ENCODE measurements at places on chromosomes 3 and 15.

DNA sequence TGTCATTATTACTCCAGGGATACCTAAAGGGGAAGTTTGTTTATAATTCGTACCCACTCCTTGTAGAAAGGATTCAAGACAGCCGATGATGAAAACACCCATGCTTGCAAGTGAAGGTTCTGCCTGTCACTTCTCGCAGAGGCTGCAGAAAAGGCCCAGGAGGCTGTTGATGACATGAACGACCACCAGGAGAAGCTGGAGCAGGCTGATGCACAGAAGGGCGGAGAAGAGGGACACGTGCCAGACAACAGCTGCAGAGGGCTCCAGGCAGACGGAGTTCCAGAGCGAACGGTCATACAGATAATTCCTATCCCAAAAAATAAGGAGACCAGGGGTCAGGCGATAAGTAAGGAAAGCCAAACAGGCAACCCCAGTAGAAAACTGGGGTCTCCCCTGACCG, 5.7 kb upstream of the DYNLT2B start:
- DNase-seq: no peak

DNA sequence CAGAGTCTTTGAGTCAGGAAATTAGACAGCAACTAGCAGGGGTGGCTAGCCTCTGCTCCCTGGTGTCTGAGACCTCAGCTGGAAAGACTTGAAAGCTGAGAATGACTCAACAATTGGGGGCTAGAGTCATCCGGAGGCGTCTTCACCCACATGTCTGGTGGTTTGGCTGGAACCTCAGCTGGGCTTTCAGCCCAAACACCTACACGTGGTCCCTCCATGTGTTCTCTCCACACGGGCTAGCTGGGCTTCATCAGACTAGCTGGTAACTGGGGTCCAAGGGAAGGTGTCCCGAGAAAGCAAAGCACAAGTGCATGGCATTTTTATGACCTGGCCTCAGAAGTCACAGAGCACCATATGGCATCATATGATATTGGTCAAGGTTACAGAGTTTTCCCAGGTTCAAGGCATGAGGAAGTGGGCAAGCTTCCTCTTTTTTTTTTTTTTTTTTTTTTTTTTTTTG, 19.9 kb upstream of the ABHD2 start:
- DNase-seq: no peak

GRCh38 chr15:57604507-57604906, 12.8 kb downstream of the MYZAP start:
- DNase-seq: no peak

DNA sequence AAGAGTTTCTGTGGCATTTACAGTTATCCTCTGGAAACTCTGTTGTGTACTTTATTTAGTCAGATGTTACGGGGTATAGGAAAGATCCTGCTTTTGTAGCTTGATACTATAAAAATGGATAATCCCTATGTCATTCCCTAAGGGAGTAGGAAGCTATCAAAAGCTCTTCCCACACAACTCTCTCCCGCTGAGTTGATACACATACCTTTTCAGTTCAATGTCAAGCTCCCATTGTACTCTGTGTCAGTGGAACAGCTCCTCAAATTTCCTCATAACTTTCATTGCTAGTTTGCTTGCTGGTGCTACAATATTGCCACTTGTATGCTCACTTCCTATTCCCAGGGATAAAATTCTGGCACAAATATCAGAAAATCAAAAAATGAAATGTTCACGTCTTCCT, 893.3 kb upstream of the GBE1 start:
- no peak for DNase-seq

GRCh38 chr3:149310796-149311534, 22.5 kb downstream of the TM4SF18 start:
- DNase-seq: no peak

- no peak for DNase-seq
Measured at GRCh38 chr15:35465783-35466182, 80.2 kb downstream of the DPH6 start.

DNA sequence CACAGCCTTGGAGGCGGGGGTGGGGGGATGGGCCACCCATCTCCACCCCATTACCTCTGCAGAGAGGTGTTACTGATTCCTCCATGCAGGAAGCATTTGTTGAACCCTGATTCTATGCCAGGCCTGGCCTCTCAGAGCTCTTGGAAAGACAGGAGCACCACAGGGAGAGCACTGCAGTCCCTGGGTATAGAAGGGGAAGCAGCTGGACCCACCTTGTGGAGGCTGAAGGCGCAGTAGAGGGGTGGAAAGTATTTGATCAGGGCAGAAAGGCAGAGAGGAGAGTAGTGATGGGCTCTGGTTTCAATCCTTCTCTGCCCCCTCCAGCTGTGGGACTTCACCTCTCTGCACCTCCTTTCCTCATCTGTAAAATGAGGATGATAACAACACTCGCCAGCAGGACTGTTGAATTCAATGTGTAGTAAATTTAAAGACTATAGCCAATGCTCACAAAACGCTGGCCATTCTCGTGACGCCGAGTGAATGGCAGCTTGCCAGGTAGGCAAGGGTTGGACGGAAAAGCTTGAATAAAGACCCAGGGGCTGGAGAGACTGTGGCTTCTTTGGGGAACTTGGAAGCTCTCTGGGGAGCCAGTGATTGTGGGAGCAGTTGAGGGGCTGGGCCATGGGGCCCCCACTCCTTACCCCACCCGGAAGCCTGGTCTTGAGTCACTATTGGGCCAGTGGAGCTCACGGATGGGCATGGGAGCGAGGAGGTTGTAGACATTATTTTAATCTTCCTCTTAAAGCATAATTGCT, 8.0 kb upstream of the CCDC33 start:
- no peak for DNase-seq

DNA sequence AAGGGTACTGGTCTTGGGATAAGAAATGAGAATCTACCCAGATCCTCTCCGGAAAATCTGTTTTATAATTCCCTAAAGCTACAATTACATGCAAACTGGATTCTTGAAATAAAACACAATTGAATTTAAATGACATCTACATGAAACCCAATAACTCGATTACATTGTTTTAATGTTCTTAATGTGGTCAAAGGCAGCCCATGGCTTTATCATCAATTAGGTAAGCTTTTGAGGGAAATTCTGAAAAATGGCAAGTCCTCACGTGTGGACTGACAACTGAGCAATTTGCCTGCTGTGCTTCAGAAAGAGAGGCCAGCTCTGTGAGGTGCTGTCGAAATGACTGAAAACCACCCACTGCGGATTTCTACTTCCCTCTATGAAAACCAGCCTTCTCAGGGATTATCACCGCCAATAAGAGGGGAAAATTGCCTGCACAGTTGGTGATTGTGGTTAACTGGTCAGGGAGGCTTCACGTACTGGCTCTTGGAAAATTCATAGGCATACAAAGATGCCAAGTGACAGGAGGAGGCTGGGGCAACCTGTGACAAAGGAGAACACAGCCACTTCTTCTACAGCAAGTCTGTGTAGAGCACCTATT, 200.8 kb upstream of the SLCO3A1 start:
- DNase-seq: no peak

DNA sequence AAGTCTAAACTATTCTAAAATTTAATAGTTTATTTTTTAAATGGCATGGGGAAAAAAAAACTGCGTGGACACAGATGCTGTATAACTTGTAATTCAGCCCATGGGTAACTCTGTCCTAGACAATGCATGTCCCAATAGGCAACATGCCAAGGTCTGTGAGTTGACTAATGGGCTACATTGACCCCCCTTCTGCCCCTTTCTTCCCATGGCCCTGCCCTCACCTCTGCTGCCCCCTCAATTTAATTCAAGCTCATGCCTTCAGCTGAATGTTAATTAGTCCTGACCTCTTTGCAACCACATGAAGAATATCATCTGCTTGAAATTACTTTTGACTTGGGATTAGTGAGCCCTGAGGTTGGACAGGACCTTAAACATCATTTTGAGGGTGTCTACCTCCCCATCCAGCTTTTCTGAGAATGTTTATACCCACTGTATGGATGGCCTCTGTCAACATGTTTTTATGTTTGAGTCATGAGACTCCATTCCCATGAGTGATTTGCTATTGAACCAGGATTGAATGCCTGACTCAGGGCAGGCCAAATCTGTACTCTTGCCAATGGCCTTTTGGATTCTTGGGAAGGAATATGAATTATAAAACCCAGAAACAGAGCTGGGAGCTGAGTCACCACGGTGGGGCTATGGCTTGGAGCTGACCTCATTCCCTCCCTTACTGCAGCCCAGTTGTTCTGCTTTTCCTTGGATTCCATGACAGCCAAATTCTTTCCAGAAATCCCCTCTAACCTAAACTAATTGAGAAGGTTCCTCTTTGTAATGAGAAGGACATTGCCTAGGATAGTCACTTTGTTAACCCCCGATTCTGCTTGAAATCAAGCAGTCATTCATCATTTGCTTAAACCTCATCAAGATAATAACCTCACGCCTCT, 33.5 kb upstream of the PDE8A start:
- no peak for DNase-seq

- DNase-seq: no peak
Measured at GRCh38 chr15:41042851-41043250, 73.2 kb downstream of the INO80 start.

DNA sequence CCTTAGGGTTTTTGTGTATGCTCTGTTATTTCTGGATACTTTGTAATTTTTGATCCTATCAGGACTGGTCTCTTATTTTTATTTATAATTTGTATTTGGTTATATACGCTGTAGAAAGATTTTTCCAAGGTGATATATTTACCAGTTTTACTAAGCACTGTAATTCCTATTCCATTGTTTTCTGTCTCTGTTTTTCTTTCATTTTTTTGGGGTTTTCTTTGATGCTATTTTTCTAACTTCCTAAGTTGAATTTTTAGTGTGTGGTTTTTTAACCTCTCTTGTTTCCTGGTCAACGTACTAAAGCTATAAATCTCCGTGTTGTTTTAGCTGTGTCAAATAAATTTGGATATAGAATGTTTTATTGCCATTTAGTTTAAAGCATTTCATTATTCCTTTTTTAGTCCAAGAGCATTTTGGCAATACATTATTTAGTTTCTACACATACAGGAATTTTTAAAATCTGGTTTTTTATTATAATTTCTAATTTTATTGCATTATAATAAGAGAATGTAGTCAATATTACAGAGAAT, 128.1 kb upstream of the THRB start:
- no peak for DNase-seq

GRCh38 chr3:88283242-88283592, 133.5 kb downstream of the C3orf38 start:
- DNase-seq: no peak

DNA sequence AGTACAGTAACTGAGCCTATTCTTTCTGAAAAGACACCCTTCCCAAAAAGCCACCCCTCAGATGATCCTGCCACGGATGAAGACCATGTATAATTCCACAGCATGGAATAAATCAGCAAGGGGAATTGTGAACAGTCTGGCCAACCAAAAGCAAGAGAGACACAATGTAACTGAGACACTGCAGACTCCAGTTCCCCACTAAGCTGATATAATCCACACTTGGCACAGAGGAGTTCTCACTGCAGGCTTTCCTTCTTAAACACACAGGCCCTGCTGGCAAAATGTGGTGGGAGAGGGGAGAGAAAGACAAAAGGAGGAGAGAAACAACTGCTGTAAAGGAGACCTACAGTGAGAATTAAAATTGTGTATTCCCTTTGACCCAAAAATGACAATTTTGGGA, 12.7 kb downstream of the GPR156 start:
- no peak for DNase-seq

DNA sequence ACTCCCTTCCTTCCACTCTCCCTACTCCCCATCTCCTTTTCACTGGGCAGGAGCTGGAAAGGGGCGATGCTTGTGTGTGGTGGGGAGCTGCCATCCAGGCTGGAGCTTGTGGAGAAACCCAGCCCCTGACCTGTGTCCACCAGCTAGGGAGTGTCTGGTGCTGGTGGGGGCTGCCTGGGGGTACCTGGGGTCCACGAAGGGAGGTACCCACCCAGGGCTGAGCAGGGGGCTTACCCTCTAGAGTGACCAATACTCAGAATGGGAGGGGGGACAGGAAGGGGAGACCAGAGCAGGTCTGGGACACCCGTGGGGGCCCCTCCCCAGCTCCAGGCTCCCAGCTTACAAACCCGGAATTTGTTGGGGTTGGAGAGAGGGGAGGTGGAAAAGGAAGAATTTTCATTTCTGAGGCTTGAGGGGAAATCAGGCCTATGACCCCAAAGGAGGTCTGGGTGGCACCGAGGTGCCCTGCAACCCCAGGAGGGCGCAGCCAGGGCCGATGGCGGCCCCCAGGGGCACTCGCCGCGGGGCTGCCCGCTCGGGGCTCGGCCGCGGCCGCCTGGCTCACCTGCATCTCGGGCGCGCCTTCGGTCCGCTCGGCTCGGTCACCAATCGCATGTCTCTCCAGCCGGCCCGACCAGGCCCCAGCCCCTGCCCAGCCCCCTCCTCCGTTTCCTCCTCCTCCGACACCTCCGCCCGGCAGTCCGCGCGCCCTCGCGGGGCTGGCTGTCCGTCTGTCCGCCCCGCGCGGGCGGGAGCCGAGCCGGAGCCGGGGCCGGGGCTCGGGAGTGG, 773 bp downstream of the LINGO1 start:
- no peak for DNase-seq

DNA sequence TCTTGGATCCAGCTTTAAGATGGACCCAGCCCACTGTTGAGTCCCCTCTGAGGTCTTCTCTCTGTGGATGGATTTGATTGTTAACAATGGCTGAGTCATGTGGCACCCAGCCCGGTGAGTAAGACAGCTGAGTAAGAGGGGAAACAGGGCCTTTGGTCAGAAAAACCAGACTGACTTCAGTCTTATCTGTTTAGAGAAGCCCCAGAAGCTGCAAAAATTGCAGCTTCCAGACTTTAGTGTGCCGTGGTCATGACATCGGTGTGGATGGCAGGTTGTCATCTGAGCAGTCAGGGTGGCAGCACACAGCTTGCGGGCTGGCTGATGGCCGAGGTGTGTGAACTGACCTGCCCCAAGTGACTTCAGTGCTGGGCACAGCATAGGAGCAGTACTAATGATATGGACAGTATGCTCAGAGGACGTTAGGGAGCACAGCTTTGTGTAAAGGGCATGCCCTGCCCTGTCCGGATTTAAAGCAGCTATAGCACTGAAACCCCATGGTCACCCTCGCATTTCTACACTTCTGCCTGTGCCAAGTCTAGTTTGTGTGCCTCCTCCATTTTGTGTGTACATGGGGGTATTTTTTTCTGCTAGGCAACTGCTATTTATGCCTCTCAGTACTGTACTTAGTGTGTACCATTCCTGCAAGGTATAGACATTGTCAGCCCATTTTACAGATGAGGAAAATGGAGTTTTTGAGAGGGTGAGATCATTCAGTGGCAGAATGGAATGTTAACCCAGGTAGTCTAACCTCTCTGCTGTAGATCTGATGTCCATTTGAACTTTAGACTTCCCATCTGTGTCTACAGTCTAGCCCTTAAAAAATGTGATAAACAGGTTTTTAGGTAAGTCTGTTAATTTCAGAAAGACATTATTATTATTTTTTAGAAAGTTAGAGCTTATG, 44.4 kb downstream of the FLNB start:
- no peak for DNase-seq

Measured in cortex of kidney (tissue), 1 donor.